Activated CD4-positive, alpha-beta T cell treated with anti-CD3 and anti-CD28 coated beads for 36 hours (primary cell): ENCODE measurements at places on chromosomes 2 and 18.

GRCh38 chr2:69902213-69902922 lies 8.6 kb downstream of the SNRNP27 start:
- DNase-seq = peak; percentile 27

- DNase-seq = no peak
Measured at GRCh38 chr2:150474326-150475074, 13.0 kb downstream of the RND3 start.

GRCh38 chr18:42921226-42921737 lies 194.2 kb downstream of the RIT2 start:
- DNase-seq = no peak

DNA sequence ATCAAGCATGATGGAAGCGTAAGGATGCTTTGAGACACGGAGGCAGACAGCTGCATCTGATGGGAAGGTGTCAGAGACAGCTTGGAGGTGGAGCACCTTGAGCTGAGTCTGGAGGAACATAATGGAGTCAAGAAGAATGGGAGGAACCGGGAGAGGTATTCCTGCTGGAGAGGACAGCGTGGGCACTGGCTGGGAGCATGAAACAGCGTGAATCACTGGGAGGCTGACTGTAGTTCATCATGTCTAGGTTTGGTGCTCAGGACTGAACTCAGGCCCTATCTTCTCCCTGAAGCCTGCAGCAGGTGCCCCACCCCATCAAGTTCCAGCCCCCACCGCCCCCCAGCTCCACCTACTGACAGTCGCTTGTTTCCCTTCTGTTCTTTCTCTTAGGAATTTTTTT lies 98.6 kb downstream of the TMEM17 start:
- no peak for DNase-seq
